GM04503 (cell line): ENCODE measurements at places on chromosomes 5 and 9.

- no peak for DNase-seq
These were observed 28.7 kb downstream of the ANKRD33B start for GRCh38 chr5:10592601-10593000.

GRCh38 chr5:123865641-123866040, 353.7 kb downstream of the CSNK1G3 start:
- no peak for DNase-seq

DNA sequence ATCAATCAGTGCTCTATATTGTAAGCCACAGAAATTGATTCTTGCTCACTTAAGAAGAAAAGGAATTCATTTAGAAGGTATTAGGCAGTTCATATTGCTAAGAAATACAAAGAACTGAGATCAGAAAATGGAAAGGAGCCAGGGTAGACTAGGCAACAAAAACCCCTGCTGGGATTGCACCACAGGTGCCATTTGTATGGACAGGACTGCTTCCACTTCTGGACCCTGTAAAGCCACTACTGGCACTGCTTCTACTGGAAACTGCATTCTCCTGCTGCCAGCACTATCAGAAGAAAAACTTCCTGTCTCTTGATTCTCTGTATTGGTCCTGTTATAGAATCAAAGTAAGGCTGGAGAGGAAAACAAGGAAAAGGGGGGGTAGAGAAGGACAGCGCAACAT, 45.9 kb downstream of the CERT1 start:
- DNase-seq: no peak

GRCh38 chr5:167440846-167441245, 850.6 kb upstream of the WWC1 start:
- no peak for DNase-seq

- DNase-seq: no peak
These were observed 66.1 kb downstream of the CDK5RAP2 start for GRCh38 chr9:120513825-120514396.

- no peak for DNase-seq
These were observed 90.7 kb upstream of the DHFR start for GRCh38 chr5:80745490-80745889.
